CD4-positive, alpha-beta T cell treated with Interleukin-17A for 4 hours (primary cell): ENCODE measurements at places on chromosomes 5 and 9.

GRCh38 chr9:18463991-18464390 lies 10.0 kb upstream of the ADAMTSL1 start:
- DNase-seq: no peak

GRCh38 chr5:4244306-4244705 lies 648.7 kb downstream of the IRX1 start:
- DNase-seq: no peak

DNA sequence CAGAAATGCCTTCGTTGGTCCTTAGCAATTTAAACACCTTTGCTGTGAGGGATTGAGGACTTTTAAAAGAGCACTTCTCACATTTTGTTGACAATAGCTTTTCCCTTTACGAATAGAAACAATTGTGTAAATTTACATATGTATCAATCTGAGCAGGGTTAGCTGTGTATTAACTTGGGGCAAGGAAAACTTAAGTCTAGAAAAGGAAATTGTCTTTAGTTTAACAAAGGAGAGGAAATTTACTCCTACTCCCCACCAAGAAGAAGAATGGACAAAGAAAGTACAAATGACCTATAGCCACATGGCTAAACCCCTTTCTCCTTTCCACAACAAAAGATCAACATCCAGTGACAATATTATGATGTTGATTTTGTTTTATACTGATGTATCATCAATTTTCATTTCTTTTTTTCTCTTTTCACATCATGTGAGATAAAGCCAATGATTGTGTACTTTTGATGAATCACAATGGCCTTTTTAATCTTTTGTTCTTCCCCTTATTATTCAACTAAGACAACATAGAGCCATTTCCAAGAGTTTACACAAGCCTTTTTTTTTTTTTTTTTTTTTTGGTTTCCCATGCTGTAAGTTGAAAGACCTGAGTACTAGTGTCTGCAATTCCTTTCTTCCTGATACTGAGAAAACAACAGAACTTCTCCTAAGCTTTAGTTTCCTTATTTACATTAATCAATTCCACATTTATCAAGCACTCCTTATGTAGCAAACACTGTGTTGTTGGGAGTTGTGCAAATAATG lies 19.0 kb downstream of the FOXB2 start:
- DNase-seq: no peak

DNA sequence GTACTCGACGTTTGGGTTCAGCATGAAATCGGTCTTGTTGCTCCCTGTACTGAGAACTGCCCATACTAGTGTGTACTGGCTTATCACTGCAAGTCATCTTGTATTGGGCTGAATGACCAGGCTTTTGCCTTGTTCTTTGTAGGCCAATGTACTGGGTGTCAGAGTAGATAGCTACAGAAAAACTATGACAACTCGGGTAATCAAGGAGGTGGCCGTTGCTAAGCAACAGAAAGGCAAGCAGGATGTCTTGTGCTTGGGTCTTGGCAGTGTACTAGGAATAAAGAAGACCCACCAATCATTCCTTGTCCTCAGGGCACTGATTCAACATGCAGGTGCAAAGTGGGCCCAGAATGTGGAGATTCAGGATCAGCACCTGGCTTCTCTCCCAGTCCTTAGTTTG lies 11.9 kb upstream of the SHISAL2B start:
- DNase-seq: no peak

DNA sequence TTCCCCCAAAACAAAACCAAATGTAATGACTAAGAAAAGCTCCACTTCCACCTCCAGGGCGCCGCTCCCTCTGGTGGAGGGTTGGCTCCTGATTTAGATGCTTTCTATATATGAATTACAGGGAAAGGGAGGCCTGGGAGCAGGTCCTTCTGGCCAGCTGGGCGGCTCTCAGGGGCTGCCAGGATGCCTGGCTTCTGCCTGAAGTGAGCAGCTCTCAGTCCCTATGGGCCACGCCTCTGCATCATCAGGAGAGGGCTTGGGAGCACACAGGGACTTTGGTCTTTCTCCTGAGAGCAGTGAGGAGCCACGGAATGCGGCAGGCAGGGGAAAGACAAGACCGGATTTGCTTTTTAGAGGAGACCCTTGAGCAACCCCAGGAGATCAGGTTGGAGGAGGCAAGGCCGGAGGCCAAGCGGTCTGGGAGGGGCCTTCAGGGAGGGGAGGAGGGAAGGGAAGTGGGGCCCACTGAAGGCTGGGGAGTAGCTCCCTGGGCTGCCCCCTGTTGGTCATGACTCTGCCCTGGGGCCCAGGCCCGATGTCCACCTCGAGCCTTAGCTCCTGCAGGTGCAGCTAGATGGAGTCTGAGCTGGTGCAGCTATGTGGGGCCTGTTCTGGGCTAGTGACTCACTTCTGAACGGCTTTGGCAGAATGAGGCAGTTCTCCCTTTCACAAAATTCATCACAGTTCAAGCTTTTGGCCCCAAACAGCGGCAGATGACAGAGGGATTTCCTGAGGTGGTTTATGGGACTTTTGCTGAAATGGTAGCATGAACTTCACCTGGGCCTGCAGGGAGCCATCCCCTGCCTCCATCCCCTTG lies 11.3 kb upstream of the GRHPR start:
- DNase-seq: no peak

- DNase-seq: no peak
Observed at GRCh38 chr9:84996029-84996428, 326.5 kb downstream of the NTRK2 start.

- DNase-seq: no peak
Observed at GRCh38 chr9:86079421-86079831, 19.9 kb downstream of the GOLM1 start.

- no peak for DNase-seq
Observed at GRCh38 chr5:2471152-2471879, 280.2 kb downstream of the IRX2 start.

GRCh38 chr5:38832810-38833209 lies 13.0 kb upstream of the OSMR start:
- DNase-seq: no peak

- no peak for DNase-seq
Observed at GRCh38 chr5:52443187-52443586, 344.5 kb upstream of the ITGA1 start.

- no peak for DNase-seq
Observed at GRCh38 chr5:65955746-65956145, 29.4 kb downstream of the ERBIN start.

- no peak for DNase-seq
Observed at GRCh38 chr9:113621309-113621791, 157.8 kb downstream of the RGS3 start.
